ENCODE measurements at places on chromosomes 5 and 9.

GRCh38 chr5:40587376-40587775, 92.3 kb upstream of the PTGER4 start:
- no peak for DNase-seq

DNA sequence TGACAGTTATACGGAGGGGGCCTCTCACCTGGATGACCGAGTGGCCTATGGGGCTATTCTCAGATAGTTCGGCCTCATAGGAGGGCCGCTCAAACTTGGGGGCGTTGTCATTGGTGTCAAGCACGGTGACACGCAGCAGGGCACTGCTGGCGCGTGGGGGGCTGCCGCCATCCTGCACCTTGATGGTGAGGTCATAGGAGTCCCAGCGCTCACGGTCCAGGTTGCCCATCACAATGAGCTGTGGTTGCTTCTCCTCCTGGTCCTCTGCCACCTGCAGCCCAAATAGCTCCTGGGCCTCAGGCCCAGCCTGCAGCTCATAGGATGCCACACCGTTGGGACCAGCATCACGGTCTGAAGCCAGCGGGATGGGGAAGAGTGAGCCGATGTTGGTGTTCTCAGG, 9.7 kb downstream of the PCDH1 start:
- DNase-seq = no peak

DNA sequence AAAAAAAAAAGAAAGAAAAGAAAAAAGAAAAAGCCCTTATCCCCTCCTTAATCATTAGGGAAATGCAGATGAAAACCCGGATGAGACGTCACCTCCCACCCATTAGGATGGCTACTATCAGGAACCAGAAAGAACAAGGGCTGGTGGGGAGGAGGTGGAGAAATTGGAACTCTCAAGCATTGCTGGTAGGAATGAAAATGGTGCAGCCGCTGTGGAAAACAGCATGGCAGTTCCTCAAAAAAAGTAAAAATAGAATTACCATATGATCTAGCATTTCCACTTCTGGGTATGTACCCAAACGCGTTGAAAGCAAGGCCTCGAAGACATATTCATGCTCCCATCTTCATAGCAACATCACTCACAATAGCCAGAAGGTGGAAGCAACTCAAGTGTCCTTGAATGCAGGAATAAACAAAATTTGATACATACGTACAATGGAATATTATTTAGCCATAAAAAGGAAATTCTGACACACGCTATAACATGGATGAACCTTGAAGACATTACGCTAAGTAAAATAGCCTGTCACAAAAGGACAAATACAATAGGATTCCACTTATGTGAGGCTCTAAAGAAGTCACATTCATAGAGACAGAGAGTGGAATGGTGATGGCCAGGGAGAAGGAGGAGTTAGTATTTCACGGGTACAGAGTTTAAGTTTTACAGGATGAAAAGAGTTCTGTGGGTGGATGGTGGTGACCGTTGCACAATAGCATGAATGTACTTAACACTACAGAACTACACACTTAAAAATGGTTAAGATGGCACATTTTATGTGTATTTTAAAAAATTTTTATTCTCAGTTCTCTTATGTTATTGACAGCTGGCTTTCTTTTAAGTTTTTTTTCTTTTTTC, 166.8 kb upstream of the IER5L start:
- DNase-seq = no peak

GRCh38 chr5:116273448-116274242, 188.8 kb downstream of the COMMD10 start:
- DNase-seq = no peak

DNA sequence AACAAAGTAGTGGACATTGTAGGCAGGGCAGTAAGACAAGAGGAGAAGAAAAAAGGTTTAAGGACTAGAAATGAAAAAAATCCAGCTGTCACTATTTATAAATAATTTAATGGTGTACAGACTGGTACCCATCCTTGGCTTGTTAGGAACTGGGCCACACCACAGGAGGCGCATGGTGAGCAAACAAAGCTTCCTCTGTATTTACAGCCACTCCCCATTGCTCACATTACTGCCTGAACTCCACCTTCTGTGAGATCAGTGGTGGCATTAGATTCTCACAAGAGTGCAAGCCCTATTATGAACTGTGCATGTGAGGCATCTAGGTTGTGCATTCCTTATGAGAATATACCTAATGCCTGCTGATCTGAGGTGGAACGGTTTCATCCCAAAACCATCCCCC, 62.6 kb upstream of the DMAC1 start:
- peak; percentile 62 for DNase-seq

DNA sequence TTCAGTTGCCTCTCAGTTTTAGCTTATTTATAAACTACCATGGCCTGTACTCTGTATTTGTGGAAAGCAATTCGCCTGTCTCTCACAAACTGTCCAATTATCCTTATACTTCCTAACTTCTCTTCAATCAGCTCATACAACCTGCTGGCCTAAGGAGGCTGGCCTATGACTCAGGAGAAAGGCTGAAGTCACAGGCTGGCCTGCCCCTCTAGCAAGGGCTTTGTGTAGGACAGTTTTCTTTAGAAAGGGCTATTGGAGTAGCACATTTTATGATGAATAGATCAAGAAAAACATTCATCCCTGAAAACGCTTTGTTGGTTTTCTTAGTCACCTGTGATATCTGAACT, 988.7 kb upstream of the ARRDC3 start:
- DNase-seq = no peak

GRCh38 chr5:58961631-58962280, 378.9 kb downstream of the RAB3C start:
- no peak for DNase-seq

- no peak for DNase-seq
These were observed 109.6 kb downstream of the DMAC1 start for GRCh38 chr9:7690014-7690413.

- DNase-seq = no peak
These were observed 192.9 kb upstream of the HMHB1 start for GRCh38 chr5:143619040-143619439.

- DNase-seq = peak; percentile 37
These were observed 1.1 kb downstream of the ATPSCKMT start for GRCh38 chr5:10248378-10249260.

GRCh38 chr5:66620711-66621110, 24.5 kb downstream of the MAST4 start:
- no peak for DNase-seq

DNA sequence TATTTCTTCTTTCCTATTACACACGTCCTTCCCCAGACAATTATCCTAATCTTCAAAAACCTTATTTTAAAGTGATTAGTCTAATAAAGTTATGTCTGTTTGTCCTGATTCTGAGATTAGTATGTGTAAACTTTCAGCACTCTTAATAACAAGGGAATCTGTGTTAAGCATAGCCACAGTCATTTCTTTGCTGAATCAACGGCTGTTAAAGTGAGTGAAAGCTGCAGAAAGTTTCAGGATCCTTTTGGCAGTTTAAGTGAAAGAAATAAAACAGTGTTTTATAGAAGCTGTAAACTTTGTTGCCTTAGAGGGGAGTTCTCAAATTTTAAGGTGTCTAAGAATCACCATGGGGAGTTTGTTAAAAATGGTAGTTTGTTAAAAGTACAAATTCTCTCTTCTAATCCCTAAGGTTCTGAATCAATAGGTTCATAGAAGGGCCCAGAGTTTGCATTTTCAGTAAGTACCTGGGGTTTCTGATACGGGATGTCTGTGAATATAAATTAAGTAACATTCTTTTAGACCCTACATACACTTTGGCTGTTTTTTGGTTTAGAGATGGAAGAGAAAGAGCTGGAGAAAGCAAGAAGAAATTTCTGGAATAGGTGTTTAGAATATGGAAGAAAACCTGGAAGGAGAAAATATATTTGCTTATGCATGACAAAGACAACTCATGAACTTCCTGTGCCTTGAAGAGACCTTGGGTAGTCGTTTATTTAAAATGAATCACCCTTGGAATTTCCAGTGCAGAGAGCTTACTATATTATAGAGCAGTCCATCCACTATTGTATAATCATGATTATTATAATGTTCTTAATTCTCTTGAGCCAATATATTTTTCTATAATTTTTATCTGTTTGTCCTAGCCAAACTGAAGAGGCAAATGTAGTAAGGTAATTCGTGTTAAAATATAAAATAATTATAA, 45.7 kb downstream of the SCAMP1 start:
- DNase-seq = no peak

DNA sequence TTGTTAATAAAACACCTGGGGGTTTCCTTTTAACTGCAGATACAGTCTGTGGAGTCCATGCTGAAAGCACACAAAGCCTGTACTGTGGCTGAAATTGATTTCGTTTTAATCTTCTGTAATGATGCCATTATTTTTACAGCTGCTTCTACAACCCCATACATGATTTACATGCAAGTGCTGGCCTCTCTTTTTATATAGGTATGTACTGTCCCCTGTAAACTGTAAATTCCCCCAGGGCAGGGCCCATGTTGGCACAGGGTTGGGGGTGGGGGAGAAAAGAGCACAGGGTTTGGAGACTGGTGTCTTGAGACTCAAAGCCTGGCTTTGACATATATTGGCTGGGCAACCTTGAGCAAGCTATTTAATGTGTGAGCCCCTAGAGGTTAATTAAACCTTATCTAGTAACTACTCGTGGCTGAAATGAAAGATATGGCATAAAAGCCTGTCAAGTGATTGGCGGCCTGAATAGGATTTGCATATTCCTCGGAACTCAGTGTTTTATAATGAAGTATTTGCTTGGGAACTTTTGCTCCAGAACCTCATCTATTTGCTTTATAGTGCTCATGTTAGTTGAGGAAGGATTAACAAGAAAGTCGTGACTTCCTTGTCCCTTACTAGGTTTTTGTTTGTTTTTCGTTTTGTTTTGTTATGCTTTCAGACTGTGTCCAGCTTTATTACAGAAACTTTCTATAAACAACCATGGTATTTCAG, 34.0 kb downstream of the KLF4 start:
- peak; percentile 67 for DNase-seq

GRCh38 chr5:82314964-82315758, 37.0 kb upstream of the RPS23 start:
- DNase-seq = no peak

- DNase-seq = no peak
These were observed 13.0 kb downstream of the RXRA start for GRCh38 chr9:134339183-134339806.

- no peak for DNase-seq
These were observed 24.4 kb downstream of the SMARCA2 start for GRCh38 chr9:2039294-2040180.

- DNase-seq = no peak
These were observed 49.9 kb downstream of the IRX2 start for GRCh38 chr5:2701592-2701991.

- DNase-seq = no peak
These were observed 105.7 kb upstream of the NUDT12 start for GRCh38 chr5:103668281-103668680.

Measured in NCI-H146 (cell line).